Endothelial cell (in vitro differentiated cells): ENCODE measurements at places on chromosomes 5 and 9. TPM values are rescaled to one million over a fixed set of nuclear protein-coding genes. Genes with fewer than 3 reads are reported as not detected.

The MEGF10 gene
- total RNA-seq = 5.6 TPM

The IRX2 gene
- total RNA-seq = 0.72 TPM

The TMEM252 gene
- total RNA-seq = not detected

The PCDHA9 gene
- 1.7 TPM for total RNA-seq

The TMEM203 gene
- total RNA-seq = 27.4 TPM

The GZMA gene
- 0.62 TPM for total RNA-seq

The CDKN2B-AS1 gene
- total RNA-seq = 0.36 TPM

The SLF1 gene
- total RNA-seq = 4.6 TPM

The KIF20A gene
- 10.3 TPM for total RNA-seq

The IFNB1 gene
- total RNA-seq = not detected

The POC5 gene
- 9.5 TPM for total RNA-seq

The ERBIN gene
- total RNA-seq = 93.3 TPM

The ACSL6 gene
- total RNA-seq = 0.80 TPM

The CSF2 gene
- total RNA-seq = not detected

The GALNT12 gene
- total RNA-seq = 1.7 TPM

The SPATA31D4 gene
- total RNA-seq = not detected

The PPP2R2B gene
- total RNA-seq = 0.59 TPM
